ENCODE measurements at places on chromosomes 7 and 10.

- no peak for DNase-seq
Measured at GRCh38 chr10:98957801-98958200, 277.9 kb downstream of the HPSE2 start.

GRCh38 chr7:3089493-3089892 lies 45.8 kb upstream of the CARD11 start:
- no peak for DNase-seq

DNA sequence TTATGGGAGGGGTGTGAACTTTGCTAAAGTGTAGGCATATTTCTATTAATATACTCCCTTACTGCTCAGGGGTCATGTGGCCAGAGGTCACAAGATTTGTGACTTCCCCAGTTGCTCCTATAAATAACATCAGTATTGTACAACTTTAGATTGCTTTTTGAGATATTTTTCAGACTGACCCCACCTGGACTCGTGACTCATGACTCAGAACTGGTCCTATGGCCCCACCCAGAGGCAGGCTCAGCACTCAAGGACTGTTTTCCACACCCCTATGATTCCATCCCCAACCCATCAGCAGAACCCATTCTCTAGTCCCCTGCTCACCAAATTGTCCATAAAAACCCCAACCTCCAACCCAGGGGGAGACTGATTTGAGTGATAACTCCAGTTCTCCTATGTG lies 2.7 kb upstream of the CUL2 start:
- DNase-seq: no peak

GRCh38 chr10:94292434-94293090 lies 70.2 kb downstream of the NOC3L start:
- DNase-seq: no peak

DNA sequence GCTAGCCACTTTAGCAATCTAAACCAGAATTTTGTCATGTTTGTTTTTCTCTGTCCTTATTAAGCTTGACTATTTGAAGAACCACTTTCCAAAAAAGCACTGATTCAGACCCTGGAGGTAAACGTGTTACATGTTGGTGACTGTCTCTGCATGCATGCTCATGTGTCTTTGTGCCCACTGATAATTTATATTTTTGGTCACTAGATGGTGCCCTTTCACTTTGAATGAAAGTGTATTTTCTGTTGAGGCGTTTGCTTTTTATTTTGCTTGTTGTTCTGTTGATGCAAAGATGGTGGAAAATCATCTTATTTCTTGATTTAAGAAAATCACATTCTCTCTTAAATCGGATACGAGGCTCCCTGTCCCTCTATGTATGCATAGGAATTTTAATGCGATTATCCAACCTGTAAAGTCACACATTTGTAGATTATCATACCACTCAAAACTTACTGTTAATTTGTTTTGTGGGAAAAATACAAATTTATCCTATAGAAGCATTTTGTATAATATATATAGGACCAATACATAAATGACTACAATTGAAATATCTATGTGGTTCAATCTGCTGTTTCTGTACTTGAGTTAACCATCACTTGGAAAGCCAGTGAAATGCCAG lies 269.3 kb downstream of the BICC1 start:
- no peak for DNase-seq

- no peak for DNase-seq
Measured at GRCh38 chr7:155263581-155264143, 34.0 kb upstream of the INSIG1 start.

GRCh38 chr10:77711683-77712049 lies 74.1 kb upstream of the KCNMA1 start:
- DNase-seq: no peak

DNA sequence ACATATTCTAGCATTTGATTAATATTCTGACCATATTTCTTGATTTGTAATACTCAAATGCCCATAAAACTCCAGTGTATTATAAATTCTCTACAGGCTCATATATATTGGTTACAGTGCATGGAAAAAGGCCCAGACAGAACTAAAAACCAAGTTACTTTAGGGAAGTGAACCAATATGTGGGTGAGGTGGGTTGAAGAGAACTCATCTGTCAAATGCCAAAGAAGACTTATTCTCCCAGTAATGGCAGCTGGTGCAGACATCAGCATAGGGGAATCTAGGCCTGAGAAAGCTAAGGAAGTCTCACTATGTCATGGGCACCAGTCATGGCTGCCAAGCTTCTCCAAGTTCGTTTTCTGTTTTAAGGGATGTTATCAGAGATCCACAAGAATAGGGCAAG lies 30.6 kb downstream of the ZNF248 start:
- no peak for DNase-seq

DNA sequence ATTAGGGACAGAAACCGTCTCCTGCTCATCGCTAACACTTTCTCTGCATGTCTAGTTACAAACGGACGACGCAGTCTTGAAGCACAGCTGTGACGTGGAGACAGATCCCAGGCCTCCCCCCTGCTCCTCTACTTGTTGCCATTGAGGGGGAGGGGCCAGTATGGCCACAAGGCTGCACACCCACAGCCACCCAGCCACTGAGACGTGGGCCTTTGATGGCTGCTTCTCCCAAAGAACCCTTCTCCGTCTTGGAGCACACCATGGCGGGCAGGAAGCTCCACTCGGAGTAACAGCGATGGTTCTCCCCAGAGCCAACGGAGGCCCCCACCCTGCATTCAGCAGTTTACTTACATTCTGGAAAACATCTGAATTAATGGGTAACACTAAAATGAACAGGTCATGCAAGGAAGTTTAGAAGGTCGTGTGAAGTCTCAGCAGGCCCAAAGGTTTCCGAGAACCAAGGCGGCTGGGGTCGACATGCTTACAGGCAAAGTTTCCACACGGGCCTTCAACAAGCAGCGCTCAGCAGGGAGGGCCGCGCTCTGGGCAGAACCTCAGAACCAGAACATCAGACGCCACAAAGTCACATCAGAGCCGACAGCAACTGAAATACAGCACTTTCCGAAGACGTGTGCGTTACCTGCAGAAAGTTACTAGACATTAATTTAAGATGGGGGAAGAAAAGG lies 169.6 kb downstream of the DIP2C start:
- no peak for DNase-seq

DNA sequence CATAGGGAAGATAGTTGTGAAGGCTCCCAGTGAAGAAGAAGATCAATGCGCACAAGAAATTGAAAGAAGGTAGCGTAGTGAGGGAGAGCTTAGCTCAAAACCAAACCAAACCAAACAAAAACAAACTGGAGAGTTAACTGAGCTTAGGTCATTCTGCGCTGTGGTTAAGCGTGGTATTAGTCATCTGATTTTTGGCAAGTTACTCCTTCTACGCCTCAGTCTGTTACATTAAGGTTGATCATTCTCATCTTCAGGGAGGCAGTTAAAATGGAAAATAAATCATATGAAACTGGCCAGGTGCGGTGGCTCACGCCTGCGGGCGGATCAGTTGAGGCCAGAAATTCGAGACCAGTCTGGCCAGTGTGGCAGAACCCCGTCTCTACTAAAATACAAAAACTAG lies 259.7 kb downstream of the EXOC4 start:
- DNase-seq: no peak

- no peak for DNase-seq
Measured at GRCh38 chr7:143405173-143406001, 3.3 kb downstream of the EPHA1 start.

All from posterior cingulate gyrus (tissue), 11 donors.